ENCODE measurements at places on chromosomes 2 and 18.

GRCh38 chr18:79917853-79918614, 33.4 kb downstream of the SLC66A2 start:
- no peak for DNase-seq

DNA sequence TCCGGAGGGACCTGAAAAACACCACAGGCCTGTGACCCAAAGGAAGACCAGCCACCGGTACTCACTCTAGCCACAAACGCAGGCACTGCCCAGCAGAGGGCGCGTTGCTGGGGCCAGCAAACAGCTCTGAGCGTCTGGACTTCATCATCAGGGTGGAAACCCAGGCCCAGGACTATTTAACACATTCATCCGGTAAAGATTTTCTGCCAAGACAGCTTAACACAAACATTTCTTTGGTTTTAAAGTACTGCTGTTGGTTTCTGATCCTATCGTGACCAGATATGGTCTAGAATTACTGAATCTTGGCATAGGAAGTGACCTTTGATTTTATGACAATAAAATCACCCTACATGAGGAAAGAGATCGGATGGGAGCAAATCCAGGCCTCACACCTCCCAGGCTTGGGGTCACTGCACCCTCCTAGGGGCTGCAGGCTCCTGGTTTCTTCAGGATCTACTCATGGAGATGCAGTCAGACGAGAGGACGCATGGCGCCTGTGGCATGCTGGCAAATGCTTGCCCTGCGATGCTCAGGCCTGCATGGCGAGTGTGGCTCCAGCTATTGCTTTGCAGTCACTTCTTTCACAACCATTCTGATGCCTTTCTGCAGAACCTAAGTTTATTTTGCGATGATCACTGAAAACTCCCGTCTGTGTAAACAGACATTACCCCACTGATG, 130.4 kb downstream of the COL4A4 start:
- no peak for DNase-seq

GRCh38 chr2:238425979-238426567, 654 bp upstream of the ASB1 start:
- DNase-seq: peak; percentile 43

DNA sequence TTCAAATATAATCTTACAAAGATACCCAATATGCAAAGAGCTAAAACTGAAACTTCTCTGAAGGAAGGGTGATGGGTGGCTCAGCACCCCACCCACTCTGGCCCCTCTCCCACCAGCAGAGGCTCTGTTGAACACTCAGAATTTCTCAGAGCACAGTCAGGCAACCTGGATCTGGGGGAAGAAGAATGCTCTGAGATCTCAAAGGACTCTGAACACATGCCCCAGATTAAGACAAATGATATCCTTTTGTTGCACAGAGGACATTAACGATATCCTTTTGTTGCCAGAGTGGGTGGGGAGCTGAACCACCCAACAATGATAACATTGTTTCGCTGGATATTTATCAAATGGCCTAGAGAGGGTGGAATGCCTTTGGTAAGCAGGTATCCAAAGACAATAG, 104.8 kb downstream of the LBH start:
- DNase-seq: no peak

GRCh38 chr2:135047300-135047699, at the start of gene MAP3K19:
Gene MAP3K19 (minus strand): TSS chr2:135047447. CDS start chr2:135024647, 22,800 bp downstream.
- no peak for DNase-seq

GRCh38 chr2:9984217-9984739, 32.8 kb downstream of the GRHL1 start:
- DNase-seq: no peak

DNA sequence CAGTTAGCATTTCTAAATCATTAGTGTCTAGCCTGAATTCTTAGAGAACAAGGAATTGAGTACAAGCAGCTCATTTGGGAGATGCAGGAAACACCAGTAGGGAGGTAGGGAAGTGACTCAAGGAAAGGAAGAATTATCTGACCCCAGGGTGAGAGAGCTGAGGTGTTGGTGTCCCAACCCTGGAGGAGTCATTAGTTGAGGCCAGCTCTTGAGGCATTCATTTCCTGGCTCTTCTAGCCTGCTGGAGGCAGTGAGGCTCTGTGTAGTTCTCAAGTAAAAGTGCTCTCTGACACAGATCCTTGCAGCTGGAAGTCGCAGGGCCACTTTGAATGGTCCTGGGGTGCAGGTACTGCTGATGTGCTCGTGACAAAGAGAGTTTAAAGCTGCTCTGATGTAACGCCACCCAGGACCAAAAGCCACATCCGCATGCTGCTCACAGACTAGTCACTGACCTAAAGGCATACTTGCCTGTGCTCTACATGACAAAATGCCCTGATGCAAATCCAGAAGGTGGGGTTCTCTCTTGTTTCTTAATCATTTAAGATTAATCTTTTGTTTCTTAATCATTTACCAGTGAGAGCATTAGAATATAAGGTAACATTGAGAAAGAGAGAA, 299.5 kb upstream of the LYPD1 start:
- no peak for DNase-seq

GRCh38 chr2:56580242-56580641, 396.5 kb downstream of the CCDC85A start:
- no peak for DNase-seq

DNA sequence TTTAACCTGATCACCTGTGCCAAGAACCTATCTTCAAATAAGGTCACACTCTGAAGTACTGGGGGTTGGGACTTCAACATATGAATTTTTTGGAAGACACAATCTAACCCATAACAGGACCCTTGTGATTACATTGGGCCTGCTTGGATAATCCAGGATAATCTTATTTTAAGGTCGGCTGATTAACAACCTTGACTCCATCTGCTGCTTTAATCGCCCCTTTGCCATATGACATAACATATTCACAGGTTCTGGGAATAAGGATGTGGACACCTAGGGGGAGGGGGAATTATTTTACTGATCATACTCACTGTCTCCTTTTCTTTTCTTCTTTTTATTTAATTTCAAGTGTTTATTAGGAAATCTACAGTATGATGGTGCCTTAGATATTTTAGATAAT, 34.8 kb downstream of the CDH20 start:
- no peak for DNase-seq

GRCh38 chr2:45789317-45789716, 137.8 kb downstream of the PRKCE start:
- no peak for DNase-seq

GRCh38 chr18:9244376-9244775, 90.2 kb upstream of the TWSG1 start:
- DNase-seq: no peak

- no peak for DNase-seq
Measured at GRCh38 chr2:118762290-118762689, 85.2 kb downstream of the EN1 start.

- DNase-seq: no peak
Measured at GRCh38 chr2:150631236-150631821, 143.9 kb upstream of the RND3 start.

DNA sequence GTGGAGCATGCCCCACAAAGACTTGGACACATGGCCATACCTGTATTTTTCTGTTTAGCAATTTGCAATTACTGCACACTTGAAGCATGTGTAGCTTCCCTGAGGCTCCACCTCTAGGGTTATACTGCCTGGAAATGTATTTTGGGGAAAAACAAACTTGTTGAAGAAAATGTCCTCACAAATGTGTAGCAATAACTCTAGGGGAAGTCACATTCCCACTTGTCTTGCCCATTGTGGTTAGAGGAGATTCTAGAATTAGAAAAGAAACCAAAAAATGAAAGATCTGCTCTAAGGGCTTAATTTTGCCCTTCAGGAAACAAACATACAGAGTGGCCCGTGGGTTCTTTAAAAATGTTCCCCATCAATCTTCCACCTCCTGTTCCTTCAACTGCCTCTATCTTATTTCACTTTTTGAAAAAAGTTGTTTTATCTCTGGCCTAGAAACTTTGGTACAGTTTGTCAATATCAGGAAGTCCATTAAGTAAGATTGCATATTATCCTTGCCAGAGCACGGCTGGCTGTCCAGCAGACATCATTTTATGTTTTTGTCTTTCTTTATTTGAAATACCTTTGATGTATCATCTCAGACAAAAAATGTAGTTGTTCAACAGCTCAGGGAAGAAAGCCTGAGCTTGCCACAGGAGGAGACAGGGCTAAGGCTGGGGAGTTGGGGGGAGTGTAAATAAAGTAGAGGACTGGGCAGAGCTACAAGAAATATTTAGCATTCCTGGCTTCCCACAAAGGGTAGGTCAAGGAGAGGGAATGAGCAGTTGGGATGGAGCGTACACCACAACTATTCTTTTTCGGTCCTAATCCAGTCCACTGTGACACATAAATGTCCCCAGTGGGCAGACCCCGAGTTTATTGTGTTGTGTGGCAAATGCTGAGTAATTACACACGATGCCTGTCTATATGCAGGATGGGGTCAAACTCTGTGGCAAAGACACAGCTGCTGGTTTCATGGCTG, 96.8 kb upstream of the CDC42EP3 start:
- no peak for DNase-seq
